Activated T-helper 2 cell treated with anti-CD3 and anti-CD28 coated beads, Interferon-gamma antibody, Interleukin-2, Interleukin-4, amounts not matched to agents 10 μg/mL and 5 μg/mL and 100 μg/mL, durations not matched to agents 14 hours and 24 hours and 36 hours (primary cell): ENCODE measurements at places on chromosomes 2 and 18. TPM values are rescaled to one million over a fixed set of nuclear protein-coding genes. Genes with fewer than 3 reads are reported as not detected.

SERPINB13 gene
- not detected in 2 replicates for total RNA-seq

GRCh38 chr2:33215299-33215698 is 261.1 kb upstream of the RASGRP3 start:
- H3K4me3 ChIP-seq = no peak overlapping the region
- peaks cover 21% of the 10 kb centered on the region for H3K4me1 ChIP-seq

DNA sequence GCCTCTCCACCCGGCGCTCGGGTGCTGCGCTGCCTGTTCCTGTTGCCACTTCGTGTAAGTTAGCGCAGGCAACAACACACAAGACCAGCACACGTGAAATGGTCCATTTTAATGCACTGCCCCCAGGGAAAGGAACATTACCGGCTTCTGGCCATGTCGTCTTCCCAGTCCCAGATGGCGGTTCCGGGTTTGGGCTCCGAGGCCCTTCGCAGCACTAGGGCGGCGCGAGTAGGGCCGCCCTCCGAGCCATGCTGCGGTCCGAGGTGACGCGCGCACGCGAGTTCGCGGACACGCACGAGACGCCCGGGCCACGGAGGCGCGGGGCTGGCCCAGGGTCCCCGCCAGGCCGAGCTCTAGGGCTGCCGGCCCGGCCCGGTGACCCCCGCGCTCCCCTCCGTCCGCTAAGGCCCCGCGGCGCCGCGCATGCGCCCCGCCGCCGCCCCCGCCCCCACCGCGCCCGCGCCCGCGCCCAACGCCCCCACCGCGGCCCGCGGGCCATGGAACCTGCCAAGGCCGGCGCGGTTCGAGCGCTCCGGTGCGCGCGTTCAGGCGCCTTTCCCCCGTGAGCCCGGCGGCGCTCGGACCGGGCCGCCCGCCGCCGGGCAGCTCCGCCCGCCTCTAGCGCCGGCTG is 367 bp upstream of the ZNF236 start:
- no peaks in the 10 kb centered on the region for H3K27me3 ChIP-seq
- peaks cover 37% of the 10 kb centered on the region for H3K4me1 ChIP-seq
- H3K4me3 ChIP-seq = peak overlapping the region; percentile 91
- peak; percentile 67 for DNase-seq
- peak overlapping the region; percentile 93 for H3K27ac ChIP-seq

- no peak for DNase-seq
- peaks cover 38% of the 10 kb centered on the region for H3K36me3 ChIP-seq
- H3K27me3 ChIP-seq = no peaks in the 10 kb centered on the region
- H3K4me3 ChIP-seq = no peak overlapping the region
These were observed 99.1 kb downstream of the SLC25A12 start for GRCh38 chr2:171794918-171795317.

COL6A3 gene
- 7.9 and 9.2 TPM in 2 replicates for total RNA-seq

GRCh38 chr18:23539296-23539695 is 36.0 kb downstream of the RMC1 start:
- no peaks in the 10 kb centered on the region for H3K27me3 ChIP-seq
- H3K27ac ChIP-seq = no peak overlapping the region
- peaks cover 35% of the 10 kb centered on the region for H3K4me1 ChIP-seq
- peaks cover 90% of the 10 kb centered on the region for H3K36me3 ChIP-seq
